ENCODE measurements at places on chromosomes 11 and 22.
A peak's percentile ranks its signal among the peaks of the same experiment; 100 is the strongest.

GRCh38 chr11:61533401-61533800, 24.9 kb downstream of the LRRC10B start:
- peak; percentile 65 for DNase-seq

DNA sequence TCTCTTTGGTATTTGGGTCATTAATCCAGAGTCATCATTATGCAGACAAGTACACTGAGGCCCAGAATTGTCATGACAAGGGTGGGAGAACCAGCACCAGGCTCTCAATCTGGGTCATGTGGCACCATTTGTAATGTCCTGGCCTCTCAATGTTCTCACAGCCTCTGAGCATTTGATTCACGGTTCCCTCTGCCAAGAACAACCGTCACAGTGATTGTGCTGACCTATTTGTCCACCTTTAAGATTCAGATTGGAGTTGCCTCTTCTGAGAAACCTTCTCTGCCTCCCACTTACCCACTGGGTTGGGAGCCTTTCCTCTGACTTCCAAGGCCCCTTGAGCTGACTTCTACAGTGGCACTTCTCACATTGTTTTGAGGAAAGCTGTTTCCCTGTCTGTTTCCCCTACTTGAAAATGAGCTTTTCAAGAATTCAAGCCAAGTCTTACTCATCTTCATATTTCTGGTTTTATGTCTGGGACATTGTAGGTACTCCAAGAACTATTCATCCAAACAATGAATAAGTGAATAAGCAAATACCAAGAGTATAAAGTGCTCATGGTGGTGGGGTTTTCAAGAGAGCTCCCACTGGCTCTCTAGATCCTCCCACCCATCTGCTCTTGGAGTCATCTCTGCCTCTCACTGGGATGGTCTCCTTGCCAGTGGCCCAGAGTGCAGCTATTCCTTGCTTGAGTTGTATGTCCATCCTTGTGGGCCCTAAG, 126.4 kb upstream of the E2F8 start:
- DNase-seq: no peak

- no peak for DNase-seq
These were observed 904.5 kb upstream of the API5 start for GRCh38 chr11:42407341-42407740.

DNA sequence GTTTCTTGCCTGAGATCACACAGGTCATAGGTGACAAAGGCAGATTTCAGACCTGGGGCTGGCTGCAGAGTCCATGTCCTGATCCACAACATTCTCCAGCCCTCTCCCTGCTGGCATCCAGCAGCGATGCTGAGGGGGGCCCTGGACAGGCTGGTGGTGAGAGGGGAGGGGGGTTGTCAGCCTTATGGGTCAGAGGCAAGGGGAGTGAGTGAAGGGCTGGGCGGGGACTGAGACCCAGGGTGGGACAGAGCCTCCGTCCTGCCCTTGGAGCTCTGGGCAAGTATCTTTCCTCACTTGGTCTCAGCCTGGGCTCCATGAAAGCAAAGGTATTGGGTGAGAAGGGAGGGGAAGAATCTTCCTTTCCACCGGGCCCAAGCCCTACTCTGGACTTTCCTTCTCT, 66.7 kb upstream of the RASD2 start:
- DNase-seq: no peak

DNA sequence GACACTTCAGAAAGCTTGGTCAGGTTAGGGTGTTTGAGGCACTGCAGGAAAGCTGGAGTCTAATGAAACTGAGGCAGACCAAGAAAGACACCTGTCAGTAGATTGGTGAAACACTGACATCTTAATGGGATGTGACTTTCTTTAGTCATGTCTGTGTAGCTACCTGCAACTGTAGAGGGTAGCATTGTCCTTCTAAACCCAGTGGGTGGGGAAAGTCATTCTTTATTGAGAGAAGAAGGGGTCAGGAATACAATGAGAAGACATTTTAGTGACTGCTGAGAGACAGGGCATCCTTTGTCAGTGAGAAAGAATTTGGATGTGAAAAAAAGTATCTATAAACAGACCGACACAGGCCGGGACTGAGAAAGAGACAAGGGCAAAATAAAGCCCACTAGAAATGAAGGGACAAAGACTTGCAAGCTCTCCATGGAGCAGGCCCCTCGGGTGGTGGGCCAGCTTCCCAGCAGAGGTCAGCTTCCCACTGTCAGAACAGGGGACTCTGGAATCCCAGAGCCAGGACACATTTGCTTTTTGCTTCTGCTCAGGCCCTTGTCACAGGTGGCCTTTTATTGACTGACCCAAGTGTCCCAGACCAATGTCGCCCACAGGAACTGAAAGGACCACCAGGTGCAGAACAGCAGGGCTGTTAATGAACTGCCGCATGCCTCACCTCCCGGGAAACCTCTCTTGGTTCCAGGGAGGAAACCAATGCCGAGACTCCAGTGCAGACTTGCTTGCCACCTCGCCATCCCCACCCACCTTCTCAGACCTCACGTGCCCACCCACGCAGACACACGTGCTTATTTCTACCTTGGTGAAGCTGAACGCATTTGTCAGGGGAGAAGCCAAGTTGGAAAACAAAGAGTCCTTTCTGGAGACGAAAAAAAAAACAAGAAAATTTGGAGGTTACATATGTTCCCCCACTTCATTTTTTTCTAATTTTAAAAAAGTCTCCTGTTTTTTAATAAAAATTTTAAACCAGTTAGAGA, 212.8 kb downstream of the TENM4 start:
- no peak for DNase-seq

DNA sequence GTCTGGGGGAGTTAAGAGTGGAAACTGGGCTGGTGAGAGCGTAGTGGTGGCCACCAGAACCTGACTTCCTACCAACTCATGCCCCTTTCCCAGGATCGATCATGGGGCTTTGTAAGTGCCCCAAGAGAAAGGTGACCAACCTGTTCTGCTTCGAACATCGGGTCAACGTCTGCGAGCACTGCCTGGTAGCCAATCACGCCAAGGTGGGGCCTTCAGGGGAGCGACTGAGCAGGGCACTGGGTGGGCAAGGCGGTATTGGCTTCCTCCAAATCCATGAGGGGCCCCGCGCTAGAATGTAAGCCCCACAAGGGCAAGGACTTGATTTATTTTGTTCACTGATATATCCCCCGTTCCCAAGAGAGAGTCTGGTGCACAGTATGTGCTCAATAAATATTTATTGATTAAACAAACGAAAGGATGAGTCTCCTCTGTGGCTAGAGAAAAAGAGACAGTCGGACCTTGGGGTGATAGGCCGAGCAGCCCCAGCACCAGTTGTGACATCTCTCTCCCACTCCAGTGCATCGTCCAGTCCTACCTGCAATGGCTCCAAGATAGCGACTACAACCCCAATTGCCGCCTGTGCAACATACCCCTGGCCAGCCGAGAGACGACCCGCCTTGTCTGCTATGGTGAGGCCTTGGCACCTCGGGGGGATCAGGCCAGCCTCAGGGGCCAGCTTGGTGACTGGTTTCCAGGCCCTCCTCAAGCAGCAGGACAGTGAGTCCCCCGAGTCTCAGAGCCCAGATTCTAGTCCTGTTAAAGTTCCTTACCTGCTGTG, 765 bp downstream of the ZFPL1 start:
- DNase-seq: no peak

GRCh38 chr11:131760091-131761061, 390.0 kb downstream of the NTM start:
- DNase-seq: no peak

DNA sequence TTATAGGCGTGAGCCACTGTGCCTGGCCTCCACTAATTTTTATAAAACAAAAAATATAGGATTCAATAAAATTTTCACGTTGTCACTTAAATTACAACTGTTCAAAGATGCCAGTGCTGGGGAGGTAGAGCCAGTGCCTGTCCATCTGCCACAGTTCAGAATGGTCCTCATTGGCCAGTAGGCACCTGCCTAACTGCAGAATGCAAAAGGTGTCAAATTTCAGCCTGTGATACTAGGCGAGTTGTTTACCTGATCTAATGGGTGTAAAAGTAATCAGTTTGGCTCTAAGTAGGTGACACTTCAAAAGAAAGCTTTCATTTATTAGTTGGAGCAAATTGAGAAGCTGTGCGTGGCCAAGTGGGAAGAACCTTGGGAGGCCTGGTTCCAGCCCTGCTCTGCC, 2.4 kb downstream of the SMARCB1 start:
- DNase-seq: no peak

- DNase-seq: peak; percentile 75
These were observed at the start of gene UEVLD for GRCh38 chr11:18588297-18589252. Gene UEVLD (minus strand): TSS chr11:18588734. CDS start chr11:18588654, 80 bp downstream.

GRCh38 chr11:126833065-126833464, 167.5 kb downstream of the KIRREL3 start:
- DNase-seq: no peak

DNA sequence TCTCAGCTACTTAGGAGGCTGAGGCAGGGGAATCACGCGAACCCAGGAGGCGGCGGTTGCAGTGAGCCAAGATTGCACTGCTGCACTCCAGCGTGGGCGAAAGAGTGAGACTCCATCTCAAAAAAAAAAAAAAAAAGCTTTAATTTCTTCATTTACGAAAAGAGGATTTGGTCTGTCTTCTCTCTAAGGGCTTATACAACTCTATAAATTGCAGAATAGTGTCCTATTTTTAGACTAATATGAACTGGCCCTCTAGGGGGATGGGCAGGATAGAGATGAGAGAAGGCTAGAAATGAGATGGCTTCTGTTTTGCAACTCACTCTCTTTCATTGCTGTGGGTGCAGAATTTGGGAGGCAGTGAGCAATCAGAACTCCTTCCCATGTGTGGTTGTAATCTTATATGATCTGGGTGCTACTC, 11.3 kb downstream of the MAML2 start:
- DNase-seq: no peak

- peak; percentile 26 for DNase-seq
These were observed at the start of gene PNPLA3 for GRCh38 chr22:43923631-43924464. Gene PNPLA3 (plus strand): TSS chr22:43923805. CDS start chr22:43923912, 107 bp downstream.

All from DMS79 (cell line).